Hippocampal formation (tissue), 2 donors: ENCODE measurements at places on chromosomes 6 and 20.
A peak's percentile ranks its signal among the peaks of the same experiment; 100 is the strongest.

DNA sequence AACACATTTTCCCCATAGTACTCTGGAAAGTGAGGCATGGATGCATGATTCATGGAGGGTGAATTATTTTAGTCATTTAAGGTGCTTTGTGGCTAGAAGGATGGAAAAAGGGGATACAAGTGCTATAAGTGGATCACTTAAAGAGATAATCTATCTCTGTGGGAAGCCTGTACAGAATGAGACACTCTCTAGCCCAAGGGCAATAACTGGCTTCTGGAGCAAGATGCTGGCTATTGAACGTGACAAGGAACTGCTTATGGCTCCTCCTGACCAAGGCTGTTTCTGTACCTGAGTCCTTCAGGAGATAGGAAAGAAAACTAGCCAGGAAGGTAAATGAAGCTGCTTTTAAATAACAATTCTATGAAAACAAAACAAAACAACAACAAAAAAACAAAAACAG is 590.7 kb downstream of the EYS start:
- no peak for DNase-seq

GRCh38 chr6:130617658-130618057 is 209.5 kb upstream of the SMLR1 start:
- DNase-seq = no peak

- DNase-seq = no peak
Measured at GRCh38 chr6:152117156-152118133, 310.0 kb downstream of the ESR1 start.

DNA sequence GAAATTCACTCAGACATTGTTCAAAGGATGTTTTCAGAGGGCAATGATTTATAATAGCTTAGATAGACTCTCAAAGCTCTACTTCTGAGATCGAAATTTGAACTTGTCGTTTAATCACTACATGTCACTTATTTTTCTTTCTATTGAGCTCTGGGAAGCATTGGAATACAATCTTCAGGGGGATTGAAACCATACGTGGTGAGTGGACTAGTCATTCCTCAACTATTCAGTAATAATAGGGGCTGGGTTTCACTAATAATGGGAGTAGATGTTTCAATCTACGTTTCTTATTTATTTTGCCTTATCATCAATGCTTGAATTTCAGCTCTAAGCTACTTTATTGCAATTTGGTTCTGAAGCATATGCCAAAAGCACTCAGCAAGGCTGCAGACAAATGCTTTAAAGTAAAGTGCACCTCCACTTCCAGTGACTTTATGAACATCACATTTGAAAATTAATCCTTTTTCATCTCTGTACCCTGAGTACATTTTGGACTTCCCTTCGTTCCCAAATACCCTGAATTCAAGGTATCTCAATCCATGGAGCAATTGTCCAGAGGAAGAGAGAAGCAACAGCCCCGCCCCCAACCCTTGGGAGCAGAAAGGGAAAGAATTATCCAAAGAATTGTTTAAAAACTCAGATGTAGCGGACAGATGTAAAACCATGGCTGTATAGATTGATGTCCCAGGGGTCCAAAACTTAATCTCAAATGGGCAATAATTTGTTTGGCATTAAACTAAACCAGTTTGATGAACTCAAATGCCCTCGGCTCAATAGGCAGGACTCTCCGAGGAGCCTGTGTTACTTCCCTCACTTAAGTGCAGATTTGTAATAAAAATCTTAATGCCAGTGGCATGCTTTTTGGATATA is 68.1 kb downstream of the HFE start:
- DNase-seq = no peak

- DNase-seq = no peak
Measured at GRCh38 chr6:40832691-40833090, 206.3 kb downstream of the UNC5CL start.

DNA sequence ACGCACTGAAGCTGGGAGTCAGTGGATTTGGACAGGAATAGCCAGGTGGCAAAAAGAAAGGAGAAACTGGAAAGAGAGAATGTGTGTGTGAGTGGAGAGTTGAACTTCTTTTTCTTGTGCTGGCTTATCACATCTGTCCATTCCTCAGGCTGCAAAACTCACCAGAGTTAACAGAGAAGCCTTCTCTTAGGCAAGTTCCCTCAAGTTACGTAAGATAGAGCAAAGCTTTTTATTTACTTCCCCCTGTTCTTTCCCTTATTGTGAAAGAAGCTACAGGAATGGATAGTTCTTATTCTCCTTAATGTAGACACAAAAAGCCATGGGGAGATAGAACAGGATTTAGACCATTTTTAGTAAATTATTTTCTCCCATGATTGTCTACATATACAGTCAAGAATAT is 188.6 kb downstream of the BMP2 start:
- DNase-seq = no peak

DNA sequence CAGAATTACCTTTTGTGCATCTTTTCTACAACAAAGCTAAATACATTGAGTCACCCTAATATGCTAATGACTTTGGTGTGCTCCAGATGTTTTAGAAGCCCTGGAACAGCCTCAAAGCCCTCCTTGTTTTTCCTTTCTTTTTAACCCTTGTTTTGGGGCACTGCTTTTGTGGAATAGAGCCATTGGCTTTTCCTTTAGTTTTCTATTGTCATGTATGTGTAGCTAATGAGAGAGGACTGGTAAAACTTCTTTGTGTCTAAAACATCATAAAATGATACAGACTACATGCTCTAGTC is 158.8 kb downstream of the JARID2 start:
- no peak for DNase-seq

DNA sequence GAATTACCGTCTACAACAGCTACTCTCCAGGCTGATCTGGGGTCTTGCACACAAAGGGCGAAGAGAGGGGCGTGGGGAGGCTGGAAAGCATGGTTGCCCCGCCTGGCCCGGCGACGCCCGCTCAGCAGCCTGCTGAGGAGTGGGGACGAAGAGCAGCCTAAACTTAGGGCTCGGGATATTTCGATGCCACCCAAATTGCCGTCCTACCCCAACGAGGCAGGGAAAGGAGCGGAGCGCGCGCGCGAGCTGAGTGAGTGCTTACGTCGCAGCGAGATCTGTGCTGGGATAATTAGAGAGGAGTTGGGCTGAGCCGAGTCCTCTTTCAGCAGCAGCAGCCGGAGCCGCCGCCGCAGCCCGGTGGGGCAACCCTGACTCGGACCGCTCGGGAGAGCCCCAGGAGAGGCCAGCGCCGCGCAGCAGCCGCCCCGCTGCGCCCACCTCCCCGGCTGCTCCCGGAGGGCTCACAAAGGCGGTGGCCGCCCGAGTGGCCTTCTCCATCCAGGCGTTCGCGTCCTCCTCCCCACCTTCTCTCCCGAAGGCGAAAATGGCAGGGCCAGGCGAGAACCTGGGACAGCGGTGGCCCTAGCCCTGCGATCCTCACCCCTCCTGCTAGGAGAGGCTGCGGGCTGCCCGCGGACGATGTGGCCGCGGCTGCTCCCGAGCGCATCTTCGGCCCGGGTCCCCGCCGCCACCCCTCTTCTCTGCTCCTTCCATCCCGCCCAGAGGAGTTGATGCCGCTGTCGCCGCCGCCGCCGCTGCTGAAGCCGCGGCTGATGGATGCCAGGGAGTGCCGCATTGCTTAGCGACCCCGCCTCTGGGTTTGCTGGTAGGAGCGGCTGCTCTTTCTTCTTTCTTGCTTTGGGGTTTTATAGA is at the start of gene CLVS2:
TSS of gene CLVS2 (plus strand) at position 315 of the 873 bp plus-strand sequence. CDS start 1,543 bp downstream, outside the sequence.
- DNase-seq = peak; percentile 35

- no peak for DNase-seq
Measured at GRCh38 chr20:21182832-21183563, 57.1 kb downstream of the KIZ start.

- no peak for DNase-seq
Measured at GRCh38 chr6:67986694-67987232, 648.3 kb upstream of the ADGRB3 start.

- no peak for DNase-seq
Measured at GRCh38 chr20:34705397-34706301, 1.5 kb downstream of the TP53INP2 start.

- DNase-seq = no peak
Measured at GRCh38 chr20:35641743-35642142, 23.0 kb downstream of the CPNE1 start.

- no peak for DNase-seq
Measured at GRCh38 chr6:113672491-113673149, 184.5 kb upstream of the MARCKS start.

DNA sequence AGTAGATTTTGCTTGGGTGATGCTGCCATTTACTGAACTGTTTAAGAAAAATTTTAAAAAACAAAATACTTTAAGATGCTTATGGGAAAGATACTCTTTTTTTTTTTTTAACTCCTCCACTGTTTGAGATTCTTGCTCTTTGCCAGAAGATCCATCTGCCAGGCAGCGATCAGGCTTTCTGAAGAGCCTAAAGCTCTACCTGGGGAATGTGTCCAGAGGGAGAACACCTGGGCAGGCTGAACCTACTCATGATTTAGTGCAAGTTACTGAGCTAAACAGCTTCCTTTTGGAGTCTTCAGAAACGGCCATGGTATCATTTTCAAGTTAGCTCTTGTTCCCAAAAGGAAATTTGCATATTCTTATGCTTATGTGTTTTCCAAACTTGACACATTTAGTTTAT is 23.5 kb upstream of the MLIP start:
- no peak for DNase-seq

- DNase-seq = no peak
Measured at GRCh38 chr6:157059781-157060180, 263.5 kb downstream of the TMEM242 start.

DNA sequence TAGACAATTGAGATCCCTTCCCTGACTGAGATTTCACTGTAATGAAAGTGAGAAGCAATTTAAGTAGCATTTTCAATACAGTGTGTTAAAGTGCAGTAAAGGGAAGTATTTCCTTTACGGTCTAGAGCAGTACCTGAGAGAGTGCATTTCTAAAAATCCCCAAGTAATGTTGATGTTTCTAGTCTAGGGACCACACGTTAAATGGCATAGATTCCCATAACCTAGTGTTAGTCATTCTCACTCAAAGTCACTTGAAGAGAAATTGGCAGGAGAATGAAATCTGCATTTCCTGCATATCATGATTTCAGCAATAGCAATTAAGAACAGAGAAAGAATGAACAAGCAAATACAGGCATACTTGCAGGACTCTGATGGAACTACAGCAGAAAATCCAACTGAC is 67.9 kb downstream of the CGA start:
- DNase-seq = no peak

GRCh38 chr6:33018904-33019303 is 9.5 kb upstream of the HLA-DOA start:
- DNase-seq = peak; percentile 23

DNA sequence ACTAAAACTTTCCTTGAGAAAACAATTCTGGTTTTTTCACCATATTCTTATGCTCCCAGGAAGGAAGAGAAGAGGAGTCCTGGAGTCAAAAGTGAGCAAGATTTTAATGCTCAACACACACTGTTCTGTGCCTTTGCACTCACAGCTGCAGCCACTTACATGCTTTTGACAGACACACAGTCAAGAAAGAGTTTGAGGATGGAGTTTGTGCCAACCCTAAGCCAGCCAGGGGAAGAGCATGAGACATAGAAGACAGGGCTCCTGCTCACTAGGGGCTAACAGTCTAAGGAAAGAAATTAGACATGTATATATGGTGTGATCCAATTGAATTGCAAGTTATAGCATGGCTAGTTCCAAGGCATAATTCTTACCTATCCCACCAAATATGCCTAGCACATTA is 37.1 kb upstream of the IL17A start:
- no peak for DNase-seq

GRCh38 chr6:121319112-121319553 is 15.1 kb downstream of the TBC1D32 start:
- peak; percentile 34 for DNase-seq

- no peak for DNase-seq
Measured at GRCh38 chr6:11212664-11213063, 19.8 kb downstream of the NEDD9 start.

DNA sequence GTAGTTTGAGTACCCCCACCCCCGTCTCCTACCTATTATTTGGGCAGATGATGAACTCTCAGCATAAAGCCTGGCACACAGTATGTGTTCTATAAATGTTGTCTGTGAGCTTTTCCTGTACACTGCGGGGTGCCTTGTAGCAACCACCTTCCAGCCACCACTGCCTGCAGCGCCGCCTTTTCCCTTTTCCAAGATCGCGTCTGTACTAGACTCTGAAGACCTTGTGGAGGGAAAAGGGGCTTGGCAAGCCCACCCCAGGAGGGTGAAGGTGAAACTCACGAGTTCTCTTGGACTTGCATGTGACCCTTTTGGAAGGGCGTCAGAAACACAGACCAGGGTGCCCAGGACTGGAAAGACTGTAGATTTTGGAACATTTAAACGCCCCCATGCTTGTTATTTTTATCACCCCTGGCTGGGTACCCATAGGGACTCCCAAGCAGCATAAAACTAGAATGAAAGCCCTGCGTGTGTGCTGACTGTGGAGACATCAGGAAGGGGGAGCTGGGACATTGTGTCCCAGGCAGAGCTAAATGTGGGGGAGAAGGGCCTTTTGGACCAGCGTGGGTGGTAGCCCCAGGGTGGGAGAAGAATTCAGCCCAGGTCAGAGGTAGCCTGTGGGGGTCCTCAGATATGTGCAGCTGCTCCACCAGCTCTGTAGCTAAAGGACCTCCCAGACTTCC is 8.3 kb downstream of the BAK1 start:
- DNase-seq = no peak

DNA sequence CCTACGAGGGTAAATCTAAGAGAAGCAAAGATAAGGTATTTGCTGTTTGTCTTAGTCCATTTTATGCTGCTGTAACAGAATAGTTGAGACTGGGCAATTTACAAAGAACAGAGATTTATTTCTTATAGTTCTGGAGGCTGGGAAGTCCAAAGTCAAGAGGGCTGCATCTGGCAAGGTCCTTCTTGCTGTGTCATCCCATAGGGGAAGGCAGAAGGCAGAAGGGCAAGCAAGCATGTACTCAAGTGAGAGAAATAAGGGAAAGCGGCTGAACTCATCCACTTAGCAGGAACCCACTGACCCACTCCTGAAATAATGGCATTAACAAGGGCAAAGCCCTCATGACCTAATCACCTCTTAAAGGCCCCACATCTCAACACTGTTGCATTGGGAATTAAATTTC is 102.7 kb downstream of the AGPAT4 start:
- no peak for DNase-seq

- no peak for DNase-seq
Measured at GRCh38 chr20:32494483-32495216, 90.5 kb downstream of the NOL4L start.

GRCh38 chr6:100952006-100952405 is 70.9 kb upstream of the ASCC3 start:
- DNase-seq = no peak

DNA sequence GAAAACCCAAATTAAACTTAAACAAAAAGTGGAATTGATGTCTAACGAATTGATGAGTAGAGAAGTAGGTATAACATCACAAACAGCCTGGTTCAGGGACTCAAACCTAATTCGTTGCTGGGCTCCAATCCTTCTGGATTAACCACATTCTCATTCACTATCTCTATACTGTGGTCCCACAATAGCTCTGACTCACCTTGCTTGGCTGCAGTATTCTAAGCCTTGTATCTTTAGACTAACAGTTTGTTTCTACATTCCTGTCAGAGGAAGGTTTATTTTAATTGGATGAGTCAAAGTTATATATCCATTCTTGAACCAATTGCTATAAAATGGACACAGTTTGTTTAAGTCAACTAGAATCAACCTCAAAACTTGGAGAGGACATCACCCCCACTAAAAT is 530.5 kb upstream of the PTCHD4 start:
- no peak for DNase-seq
